Stimulated activated CD8-positive, alpha-beta memory T cell treated with anti-CD3 and anti-CD28 coated beads, Interleukin-12 subunit alpha, Interleukin-12 subunit beta, amount 100 ng/mL, for 4 hours (primary cell): ENCODE measurements at places on chromosomes 12 and 14.

DNA sequence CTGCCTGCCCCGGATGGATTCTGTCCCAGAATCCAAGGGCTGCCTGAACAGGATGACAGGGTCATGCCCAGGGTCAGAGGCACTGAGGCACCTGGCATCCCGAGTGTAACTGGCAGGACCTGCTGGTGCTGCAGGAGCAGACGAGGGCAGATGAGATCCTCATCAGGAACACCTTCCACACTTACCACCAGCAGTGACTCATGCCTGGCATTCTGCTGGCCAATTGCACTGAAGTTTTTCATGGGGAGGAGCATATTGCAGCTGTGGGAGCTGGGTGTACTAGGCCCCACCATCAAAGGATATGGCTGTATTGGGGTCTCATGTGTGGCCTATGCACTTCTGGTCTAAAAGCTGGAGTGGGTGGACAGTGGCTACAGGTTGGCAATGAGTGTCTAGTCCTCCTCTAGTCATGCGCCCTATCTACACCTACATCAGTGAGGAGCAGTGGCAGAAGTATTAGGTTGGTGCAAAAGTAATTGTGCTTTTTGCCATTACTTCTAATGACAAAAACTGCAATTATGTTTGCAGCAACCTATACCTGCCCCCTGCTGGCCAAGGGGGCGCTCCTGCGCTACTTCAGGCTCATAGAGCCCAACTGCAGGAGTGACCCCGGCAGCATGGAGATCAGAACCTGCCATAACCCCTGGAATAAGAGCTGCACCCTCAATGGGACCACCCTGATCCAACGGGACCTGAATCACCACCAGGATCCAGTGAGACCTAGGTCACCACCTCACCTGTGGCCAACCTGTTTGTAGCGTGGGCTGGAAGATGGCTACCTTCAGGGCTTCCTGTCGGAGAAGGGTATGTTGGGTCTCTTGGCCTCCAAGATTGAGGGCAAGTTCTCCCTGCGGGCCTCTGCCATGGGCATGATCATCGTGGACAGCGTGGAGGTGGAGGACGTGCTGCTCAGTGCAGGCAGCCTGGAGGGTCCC is 8.0 kb upstream of the C12orf42 start:
- DNase-seq, result no peak

GRCh38 chr14:68695856-68696255 is 97.0 kb downstream of the ZFP36L1 start:
- DNase-seq, result no peak

DNA sequence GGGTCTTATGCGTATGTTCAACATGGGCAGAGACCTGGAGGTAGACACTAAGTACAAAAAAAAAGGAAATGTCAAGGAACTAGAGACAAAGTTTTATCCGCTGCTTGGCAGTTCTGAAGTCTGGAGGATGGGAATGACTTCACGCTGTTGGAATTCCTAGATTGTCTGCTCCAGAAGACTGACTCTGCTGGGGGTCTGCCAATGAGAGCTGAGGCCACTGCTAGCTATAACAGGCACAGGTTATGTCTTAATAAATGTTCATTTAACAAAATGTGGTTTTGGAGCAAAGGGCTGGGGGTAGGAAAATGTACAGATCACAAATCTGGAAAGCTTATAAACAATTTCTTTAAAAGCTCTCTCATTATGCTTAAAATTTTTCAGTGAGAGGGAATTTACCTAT is 5.9 kb downstream of the RNASE8 start:
- DNase-seq, result no peak

DNA sequence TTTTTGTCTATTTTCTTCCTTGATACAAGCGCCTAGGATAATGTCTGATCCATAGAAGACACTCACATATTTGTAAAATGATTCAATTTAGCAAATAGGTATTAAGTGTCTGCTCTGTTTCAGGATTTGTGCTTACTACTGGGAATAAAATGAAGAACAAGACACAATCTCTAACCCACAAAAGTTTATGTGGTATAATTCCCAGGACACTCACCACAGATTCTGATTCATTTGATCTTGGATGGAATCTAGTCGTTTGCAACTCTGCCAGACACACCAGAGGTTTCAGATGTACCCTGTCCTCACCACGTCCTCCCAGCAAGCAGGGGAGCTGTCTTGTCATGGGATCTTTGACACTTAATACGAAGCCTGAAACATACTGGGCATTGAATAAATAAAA is 208.3 kb downstream of the LRIG3 start:
- no peak for DNase-seq

DNA sequence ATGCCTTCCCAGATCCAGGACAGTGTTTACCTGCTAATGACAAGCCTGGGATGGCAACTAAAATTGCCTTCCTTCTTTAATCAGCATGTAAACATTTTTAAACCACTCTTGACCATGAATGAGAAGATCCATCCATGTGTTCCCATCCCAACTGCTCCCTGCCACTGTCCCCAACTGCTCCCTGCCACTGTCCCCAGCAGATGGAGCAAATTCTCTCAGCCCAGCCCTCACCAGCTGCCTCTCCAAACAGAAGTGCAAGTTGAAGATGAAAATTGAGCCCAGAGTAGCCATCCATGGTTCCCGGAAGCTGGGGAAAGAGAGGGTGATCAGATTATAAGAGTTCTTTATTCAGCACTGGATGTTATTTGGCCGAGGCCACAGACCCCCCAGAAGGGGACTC is 133.1 kb downstream of the SLC15A4 start:
- DNase-seq, result no peak

- no peak for DNase-seq
Measured at GRCh38 chr12:79766705-79767464, 76.1 kb upstream of the PAWR start.

DNA sequence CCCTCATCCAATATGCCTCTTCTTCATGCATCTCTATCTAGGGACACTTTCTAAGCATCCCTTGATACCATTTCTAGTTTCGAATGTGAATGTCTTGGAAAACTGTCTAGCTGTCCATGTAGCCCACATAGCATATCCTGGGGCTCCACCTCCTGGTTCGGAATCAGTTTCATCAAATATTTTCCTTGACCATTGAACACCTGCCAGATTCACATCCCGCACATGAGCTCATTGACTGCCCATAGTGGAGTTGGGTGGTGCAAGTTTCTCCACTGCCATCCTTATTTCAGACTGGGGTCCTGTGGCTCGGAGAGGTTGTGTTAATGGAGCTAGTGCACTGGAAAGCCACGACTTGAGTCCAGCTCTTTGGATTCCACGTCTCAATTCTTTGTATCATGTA is 58.6 kb upstream of the TMEM263 start:
- no peak for DNase-seq

GRCh38 chr14:70665448-70666360 is 24.0 kb downstream of the TTC9 start:
- no peak for DNase-seq

- DNase-seq, result no peak
Measured at GRCh38 chr12:89546151-89546550, 20.3 kb upstream of the POC1B start.

DNA sequence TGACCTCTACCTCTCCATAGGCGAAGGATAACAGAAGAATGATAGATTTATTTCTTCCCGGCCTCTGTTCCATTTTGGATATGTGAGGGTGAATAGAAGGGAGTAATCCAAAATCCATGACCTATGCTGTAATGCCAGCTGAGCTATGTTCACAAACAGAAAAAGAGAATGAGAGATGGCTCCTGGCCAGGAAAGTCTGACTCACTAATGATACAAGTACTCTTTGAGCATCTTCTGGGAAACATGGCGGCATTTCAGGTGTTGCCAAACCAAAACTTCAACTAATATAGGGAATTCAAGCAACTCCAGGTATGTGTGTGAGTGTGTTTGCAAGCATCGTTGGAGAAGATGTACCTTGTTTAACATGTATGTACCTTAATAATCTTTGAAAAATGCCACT is 55.1 kb downstream of the MED13L start:
- DNase-seq, result no peak

- no peak for DNase-seq
Measured at GRCh38 chr14:49549446-49549845, 36.7 kb downstream of the RPS29 start.

DNA sequence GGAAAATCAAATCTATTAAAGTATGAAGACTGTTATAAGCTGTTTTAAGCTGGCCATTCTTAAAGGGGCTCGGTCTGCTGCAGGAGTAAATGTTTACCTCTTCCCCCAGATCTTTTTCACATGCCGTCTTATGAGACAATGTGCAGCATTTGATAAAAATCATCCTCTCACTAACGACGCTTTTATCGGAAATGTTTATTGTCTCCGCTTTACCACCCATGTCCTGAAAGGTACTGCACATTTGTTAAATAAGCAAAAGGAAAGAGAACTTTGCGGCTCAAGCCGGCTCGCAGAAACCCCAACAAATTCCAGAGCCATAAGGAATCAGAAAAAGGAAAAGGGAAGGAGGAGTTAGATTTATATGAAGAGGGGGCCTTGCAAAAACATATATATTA is 137.8 kb downstream of the HMGA2 start:
- no peak for DNase-seq

GRCh38 chr14:24232645-24233537 is at the start of gene GMPR2:
Gene GMPR2, plus strand, starts transcription at chr14:24232929. Its CDS starts 325 bp downstream, at chr14:24233254.
- no peak for DNase-seq

- DNase-seq, result no peak
Measured at GRCh38 chr12:23376238-23376637, 573.2 kb downstream of the SOX5 start.

- DNase-seq, result no peak
Measured at GRCh38 chr12:1197264-1198018, 206.4 kb downstream of the ERC1 start.

- DNase-seq, result no peak
Measured at GRCh38 chr14:103905842-103906456, 22.3 kb upstream of the TDRD9 start.

- DNase-seq, result no peak
Measured at GRCh38 chr12:116306506-116306905, 29.0 kb upstream of the MED13L start.

- DNase-seq, result no peak
Measured at GRCh38 chr12:64992116-64992515, 129.0 kb downstream of the WIF1 start.

- no peak for DNase-seq
Measured at GRCh38 chr14:31692376-31692781, 131.2 kb downstream of the NUBPL start.

DNA sequence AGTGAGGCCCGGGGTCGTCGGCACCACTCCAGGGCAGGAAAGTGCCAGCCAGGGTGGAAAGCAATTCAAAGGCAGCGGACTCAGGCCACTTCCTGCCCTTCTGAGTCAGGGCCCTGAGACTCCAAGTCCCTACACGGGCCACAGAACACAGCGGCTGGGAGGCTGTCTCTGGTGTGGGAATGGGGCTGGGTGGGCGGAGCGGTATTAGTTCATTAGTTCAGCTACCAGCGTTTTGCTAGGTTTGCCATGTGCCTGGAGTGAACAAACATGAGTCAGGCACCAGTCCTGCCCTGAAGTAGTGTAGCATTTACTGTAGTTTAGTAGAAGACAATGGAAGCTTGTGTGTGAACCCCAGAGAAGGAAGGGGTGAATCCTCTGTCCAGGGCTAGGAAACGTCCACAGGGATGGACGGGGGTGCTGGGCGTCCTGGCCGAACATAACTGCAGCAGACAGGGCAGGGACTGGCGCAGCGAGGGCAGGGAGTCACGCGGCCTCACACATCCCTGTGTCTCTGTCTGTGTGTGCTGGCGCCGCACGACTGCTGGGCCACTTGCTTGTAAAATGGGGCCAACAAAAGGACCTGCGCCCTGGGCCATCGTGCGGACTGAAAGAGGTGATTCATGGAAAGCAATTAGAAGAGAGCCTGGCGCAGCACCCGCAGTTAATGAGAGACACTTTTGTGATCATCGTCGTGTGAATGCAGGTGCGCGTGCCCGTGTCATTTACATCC is 186.4 kb upstream of the PRMT8 start:
- DNase-seq, result no peak

- no peak for DNase-seq
Measured at GRCh38 chr14:79534703-79535353, 676.5 kb downstream of the DIO2 start.

DNA sequence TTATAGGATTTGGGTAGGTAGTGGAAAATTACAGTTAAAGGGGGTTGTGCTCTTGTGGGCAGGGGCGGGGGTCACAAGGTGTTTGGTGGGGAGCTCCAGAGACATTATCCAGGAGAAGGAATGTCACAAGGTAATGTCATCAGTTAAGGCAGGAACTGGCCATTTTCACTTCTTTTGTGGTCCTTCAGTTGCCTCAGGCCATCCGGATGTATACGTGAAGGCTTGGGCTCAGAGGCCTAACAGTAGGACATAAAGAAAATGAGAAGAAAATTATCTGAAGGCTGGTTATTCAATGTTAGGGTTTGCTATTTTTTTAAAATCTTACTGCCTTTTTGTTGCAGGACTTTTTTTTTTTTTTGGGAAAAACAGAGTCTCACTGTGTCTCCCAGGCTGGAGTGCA is 2.5 kb upstream of the PSEN1 start:
- DNase-seq, result no peak

- no peak for DNase-seq
Measured at GRCh38 chr12:132551641-132552031, 58.7 kb downstream of the LRCOL1 start.

DNA sequence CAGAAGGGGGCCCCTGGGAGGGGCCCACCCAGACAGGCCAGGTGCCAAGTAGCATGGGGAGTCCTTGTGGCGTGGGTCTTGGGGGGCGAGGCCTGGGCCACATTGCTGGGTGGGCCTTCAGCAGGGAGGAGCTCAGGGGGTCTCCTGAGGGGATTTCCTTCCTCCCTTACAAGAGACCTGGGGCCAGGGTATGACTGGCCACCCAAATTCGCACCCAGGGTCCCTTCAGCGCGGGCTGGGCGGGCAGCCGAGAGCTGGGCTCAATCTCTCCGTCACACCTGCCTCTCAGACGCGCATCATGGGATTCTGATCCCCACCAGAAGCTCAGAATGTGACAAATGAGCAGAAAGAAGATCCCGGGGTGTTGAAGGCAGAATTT is 72.4 kb downstream of the KIF26A start:
- DNase-seq, result no peak

DNA sequence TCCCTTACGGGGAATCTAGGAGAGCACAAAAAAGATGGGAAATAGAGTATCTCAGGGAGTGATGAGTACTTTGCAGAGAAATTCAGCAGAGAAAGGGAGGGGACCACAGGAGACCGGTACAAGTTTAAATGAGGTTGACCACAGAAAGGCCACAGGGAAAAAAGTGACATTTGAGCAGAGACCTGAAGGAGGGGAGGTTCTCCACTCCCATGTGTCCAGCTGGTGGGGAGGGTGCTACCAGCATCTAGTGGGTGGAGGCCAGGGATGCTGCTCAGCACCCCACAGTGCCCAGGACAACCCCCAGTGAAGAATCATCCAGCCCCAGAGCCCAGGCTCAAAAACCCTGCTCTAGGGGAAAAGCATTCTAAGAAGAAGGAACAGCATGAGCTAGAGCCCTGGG is 34.6 kb downstream of the TESC start:
- no peak for DNase-seq

DNA sequence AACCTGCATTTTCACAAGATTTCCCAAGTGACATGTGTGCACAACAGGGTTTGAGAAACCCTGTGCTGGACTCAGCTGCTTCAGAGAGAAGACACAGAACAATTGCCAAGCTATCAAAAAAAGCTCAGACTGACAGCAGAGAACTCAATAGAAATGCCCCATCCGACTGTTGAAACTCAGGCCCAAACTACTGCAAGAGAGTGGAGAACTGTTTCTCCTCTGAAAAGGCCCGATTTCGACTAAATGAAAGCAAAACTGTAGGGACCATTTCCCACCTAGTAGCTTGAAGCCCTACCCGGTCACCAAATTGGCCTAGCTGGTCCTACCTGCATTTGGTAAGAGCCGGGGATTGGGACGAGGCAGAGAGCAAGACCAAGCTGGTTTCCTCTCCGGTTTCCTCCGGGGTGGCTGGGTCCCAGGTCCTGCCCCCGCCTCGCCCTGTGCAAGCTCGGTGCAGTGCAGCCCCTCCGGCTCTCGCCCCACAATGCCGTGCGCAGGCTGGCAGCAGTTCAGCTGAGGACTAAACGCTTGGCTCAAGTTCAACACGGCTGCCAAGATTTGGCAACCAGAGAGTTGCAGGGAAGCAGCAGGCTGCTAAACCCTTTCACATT is 1180.6 kb downstream of the VRK1 start:
- peak; percentile 54 for DNase-seq
